ENCODE measurements at places on chromosomes 13 and 19.

- no peak for DNase-seq
Observed at GRCh38 chr13:75153834-75154233, 328.1 kb downstream of the TBC1D4 start.

DNA sequence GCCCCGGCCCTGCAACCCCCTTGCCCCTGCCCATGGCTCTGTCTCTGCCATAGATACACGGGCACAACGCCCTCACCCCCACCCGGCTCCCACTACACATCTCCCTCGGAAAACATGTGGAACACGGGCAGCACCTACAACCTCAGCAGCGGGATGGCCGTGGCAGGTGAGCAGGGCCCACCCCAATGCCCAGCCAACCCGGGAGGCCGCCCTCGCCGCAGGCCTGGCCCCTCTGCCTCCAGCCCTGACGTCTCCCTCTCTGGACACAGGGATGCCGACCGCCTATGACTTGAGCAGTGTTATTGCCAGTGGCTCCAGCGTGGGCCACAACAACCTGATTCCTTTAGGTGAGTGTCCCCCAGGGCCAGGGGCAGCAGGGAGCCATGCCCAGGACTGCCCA, 7.7 kb downstream of the YIPF2 start:
- no peak for DNase-seq

DNA sequence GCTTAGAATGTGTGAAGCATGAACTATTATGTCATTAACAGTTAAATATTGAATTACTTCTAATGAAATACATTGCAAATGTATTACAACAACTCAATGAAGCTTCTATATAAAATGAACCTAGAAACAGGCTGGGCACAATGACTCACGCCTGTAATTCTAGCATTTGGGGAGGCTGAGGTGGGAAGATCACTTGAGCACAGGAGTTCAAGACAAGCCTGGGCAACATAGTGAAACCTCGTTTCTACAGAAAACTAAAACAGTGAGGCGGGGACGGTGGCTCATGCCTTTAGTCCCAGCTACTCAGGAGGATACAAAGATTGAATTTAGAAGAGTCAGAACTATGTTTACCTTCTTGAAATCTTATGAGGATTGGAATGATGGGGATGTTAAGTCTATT, 505.1 kb downstream of the SLITRK5 start:
- no peak for DNase-seq

DNA sequence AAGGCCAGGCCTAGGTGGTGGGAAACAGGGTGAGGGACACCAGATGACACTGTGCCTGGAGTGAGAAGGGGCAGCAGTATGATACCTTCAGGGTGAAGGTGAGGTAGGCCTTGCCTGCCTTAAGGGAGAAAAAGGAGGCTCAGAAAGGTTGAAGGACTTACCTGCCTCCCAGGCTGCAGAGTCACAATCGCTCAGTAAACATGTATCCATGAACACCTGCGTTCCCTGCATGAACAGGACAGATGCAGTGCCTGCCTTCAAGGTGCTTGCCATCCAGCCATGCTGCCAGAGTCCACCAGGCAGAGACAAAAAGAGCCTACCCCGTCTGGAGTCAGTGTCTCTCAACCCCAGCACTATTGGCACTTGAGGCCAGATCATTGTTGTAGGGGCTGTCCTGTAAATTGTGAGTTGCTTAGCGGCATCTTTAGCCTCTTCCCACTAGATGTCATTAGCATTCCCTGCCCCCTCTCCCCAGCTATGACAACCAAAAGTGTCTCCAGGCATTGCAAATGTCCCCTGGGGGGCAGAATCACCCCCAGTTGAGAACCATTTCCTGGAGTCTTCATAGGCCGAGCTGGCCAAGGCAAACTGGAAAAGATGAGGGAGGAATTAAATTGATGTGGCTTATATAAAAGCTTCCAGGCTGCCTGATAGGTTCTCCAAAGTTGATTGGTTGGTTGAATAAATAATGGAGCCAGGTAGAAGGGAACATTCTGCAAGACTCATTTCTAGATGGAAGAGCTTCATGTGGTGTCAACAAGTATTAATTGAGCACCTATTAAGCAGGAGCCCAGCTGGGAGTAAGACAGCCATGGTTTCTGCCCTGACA, 1.7 kb downstream of the MAP3K10 start:
- DNase-seq = no peak

- no peak for DNase-seq
Observed at GRCh38 chr13:86870444-86870843, 800.7 kb upstream of the SLITRK5 start.

- DNase-seq = no peak
Observed at GRCh38 chr13:34971473-34971872, 29.4 kb downstream of the NBEA start.

GRCh38 chr19:16000024-16000663, 51.3 kb downstream of the OR10H4 start:
- no peak for DNase-seq

GRCh38 chr19:48170817-48171347, 402 bp downstream of the ZSWIM9 start:
- no peak for DNase-seq

GRCh38 chr13:28423010-28423409, 71.9 kb downstream of the FLT1 start:
- no peak for DNase-seq
